Activated naive CD8-positive, alpha-beta T cell treated with anti-CD3 and anti-CD28 coated beads for 36 hours (primary cell): ENCODE measurements at places on chromosomes 13 and 19. TPM values are rescaled to one million over a fixed set of nuclear protein-coding genes. Genes with fewer than 3 reads are reported as not detected.

GRCh38 chr13:52798770-52799430 is 49.5 kb downstream of the PCDH8 start:
- no peaks in the 10 kb centered on the region for H3K36me3 ChIP-seq
- no peak overlapping the region for H3K4me3 ChIP-seq
- no peak overlapping the region for H3K27ac ChIP-seq
- peaks cover 22% of the 10 kb centered on the region for H3K27me3 ChIP-seq
- no peak for DNase-seq
- H3K4me1 ChIP-seq = no peaks in the 10 kb centered on the region

The ZNF490 gene
- total RNA-seq = 9.2 TPM

DNA sequence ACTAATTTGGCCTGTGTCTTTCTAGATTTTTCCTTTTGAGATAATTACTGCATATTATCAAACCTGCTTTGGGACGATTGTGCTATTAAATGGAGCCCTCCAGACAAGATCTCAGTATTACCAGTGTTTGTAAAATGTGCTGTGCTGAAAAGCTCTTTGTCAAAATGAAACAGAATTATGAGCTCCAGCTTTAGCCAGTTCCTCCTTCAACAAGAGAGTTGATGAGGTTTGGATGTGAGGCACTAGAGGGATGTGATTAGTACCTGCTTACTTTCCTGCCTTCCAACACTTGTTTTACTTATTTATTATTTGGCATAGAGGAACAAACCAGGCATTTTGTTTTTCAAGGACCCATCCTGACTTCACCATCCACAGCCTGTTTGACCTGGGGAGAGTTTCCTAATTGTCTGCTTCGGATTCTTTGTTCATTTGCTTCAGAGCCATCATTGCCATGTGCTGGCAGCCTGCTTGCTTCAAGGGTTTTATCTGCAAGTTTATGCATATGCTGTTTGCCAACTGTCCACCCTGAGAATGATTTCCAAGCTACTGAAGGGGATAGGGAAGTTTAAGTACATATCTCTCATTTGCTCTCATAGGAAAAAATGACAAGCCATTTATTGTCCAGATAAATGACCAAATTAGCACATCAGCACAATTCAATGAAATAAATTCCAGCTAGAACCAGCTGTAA is 32.9 kb upstream of the CPB2 start:
- peak overlapping the region; percentile 58 for H3K27ac ChIP-seq
- no peak for DNase-seq
- peaks cover 44% of the 10 kb centered on the region for H3K4me1 ChIP-seq
- H3K4me3 ChIP-seq = no peak overlapping the region
- no peaks in the 10 kb centered on the region for H3K27me3 ChIP-seq

The C19orf81 gene
- total RNA-seq = 2.6 TPM

DNA sequence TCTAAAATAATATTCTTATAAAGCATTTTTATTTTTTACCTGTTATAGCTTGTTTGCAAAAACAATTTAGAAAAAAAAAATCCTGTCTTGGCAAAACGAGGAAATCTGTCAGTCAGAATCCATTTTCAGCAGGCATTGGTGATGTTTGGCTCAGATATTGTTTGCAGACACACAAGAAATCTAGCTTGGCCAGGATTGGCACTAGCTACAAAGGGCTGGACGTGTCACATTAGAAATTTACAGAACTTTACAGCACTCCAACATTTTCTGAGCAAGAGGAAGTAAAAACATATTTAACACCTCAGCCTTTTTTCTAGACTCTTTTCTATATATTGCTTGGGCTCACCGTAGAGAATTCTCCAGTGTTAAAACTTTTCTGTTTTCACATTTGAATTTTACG is 9.9 kb downstream of the ZNF91 start:
- peaks cover 93% of the 10 kb centered on the region for H3K36me3 ChIP-seq
- peaks cover 12% of the 10 kb centered on the region for H3K4me1 ChIP-seq
- no peak overlapping the region for H3K4me3 ChIP-seq
- no peaks in the 10 kb centered on the region for H3K27me3 ChIP-seq

DNA sequence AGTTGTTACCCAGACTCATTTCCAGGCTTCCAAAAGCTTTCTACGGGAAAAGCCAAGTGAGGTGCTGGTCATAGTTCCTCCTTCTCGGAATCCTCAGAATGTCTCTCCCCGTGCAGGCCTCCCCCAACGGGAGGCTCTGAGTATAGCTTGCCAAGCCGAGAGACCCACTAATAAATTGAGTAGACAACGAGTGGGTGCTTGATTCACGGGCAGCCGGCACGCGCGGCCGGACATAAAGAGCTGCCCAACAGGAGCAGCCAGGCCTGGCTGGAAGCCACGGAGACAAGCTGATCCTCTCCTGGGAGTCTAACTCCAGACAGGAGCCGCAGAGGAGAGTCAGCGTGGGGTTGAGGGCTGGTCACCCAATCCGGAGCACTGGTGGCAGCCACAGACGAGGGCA is 43.4 kb upstream of the MEDAG start:
- peaks cover 14% of the 10 kb centered on the region for H3K27me3 ChIP-seq
- H3K4me3 ChIP-seq = no peak overlapping the region
- H3K4me1 ChIP-seq = peaks cover 4% of the 10 kb centered on the region

DNA sequence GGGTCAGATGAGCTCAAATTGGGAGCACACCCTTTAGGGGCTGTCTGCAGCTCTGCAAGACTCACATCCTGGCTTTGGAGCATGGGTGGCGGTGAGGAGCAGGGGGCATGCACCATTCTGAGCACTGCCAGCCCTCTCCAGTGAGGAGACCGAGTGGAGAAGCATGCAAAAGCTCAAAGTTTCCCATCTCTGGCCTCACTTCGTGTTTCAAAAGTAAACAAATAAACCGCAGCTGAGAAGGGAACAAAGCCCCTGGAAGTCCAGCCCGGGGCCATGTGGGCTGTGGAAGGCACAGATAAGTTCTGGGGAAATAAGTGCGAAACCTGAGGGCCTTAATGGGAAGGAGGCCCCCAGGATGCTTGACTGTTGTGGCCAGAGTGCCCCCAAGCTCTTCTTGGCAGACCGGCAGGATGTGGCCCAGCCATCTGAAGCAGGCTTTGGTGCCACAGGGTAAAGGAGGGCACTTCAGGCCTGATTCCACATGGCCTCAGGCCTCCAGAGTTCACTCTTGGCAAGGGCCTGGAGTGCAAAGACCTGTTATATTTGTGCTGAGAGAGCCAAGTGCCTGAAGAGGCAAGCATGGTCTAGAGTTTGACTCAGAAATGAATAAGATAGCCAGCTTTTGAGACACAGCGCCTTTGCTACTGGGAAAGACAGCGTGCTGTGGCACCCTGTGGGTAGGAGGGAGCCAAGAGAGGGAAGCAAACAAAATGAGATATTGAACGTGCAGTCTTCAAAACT is 1.2 kb downstream of the MEDAG start:
- peaks cover 69% of the 10 kb centered on the region for H3K27me3 ChIP-seq
- DNase-seq = no peak
- H3K27ac ChIP-seq = no peak overlapping the region
- no peaks in the 10 kb centered on the region for H3K4me1 ChIP-seq

- H3K4me3 ChIP-seq = no peak overlapping the region
- H3K4me1 ChIP-seq = peaks cover 10% of the 10 kb centered on the region
- H3K27ac ChIP-seq = no peak overlapping the region
- DNase-seq = peak; percentile 30
Measured at GRCh38 chr19:7738023-7738422, 6.1 kb upstream of the CLEC4G start.

DNA sequence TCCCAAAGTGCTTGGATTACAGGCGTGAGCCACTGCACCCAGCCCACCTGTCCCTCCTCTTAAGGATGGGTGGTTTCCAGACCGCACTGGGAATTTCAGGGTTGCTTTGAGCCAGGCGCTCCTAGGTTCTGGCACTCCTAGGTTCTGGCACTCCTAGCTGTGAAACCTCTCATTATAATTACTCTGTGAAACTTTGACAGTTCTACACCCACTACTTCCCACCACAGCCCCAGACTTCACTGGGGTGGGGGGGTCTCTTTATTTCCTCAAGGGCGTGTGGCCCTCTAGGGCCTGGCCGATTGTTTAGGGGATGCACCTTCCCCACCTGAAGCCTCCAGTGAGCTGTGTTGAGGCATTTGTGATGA is 2.3 kb upstream of the ADAMTS10 start:
- peaks cover 28% of the 10 kb centered on the region for H3K4me1 ChIP-seq
- peak overlapping the region; percentile 36 for H3K27ac ChIP-seq
- H3K36me3 ChIP-seq = no peaks in the 10 kb centered on the region

- H3K36me3 ChIP-seq = no peaks in the 10 kb centered on the region
- no peaks in the 10 kb centered on the region for H3K27me3 ChIP-seq
- no peak for DNase-seq
- no peak overlapping the region for H3K27ac ChIP-seq
- H3K4me3 ChIP-seq = no peak overlapping the region
Measured at GRCh38 chr13:28623782-28624706, 34.9 kb upstream of the POMP start.

DNA sequence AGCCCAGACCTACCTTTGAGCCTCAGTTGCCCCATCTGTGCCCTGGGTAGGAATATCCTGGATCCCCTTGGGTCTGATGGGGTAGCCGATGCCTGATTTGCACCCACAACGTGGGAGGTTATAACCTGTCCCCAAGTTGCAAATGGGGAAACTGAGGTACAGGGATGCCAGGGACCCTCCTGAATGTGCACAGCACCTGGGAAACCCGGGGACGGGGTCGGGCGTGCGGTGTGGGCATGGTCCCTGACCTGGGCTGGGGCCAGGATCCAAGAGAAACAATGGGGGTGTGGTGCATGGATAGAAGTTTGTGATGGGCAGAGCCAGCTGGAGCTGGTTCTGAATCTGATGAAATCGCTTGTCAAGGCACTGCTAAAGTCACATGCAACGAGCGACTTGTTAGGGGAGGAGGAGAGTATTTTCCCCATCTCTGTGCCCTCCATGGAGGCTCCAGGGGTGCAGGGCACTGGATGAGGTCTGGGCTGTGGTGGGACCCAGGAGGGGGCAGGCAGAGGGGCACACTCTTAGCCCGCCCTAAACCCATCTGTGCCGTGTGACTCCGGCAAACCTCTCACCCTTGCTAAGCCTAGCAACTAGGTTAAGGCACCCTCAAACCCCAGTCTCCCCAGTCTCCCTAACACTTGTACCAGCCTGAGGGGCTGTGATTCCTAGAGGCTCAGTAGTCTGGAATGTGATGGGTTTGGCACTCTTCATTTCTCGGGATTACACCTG is 749 bp downstream of the GDF15 start:
- H3K36me3 ChIP-seq = no peaks in the 10 kb centered on the region
- no peak for DNase-seq
- no peak overlapping the region for H3K4me3 ChIP-seq

DNA sequence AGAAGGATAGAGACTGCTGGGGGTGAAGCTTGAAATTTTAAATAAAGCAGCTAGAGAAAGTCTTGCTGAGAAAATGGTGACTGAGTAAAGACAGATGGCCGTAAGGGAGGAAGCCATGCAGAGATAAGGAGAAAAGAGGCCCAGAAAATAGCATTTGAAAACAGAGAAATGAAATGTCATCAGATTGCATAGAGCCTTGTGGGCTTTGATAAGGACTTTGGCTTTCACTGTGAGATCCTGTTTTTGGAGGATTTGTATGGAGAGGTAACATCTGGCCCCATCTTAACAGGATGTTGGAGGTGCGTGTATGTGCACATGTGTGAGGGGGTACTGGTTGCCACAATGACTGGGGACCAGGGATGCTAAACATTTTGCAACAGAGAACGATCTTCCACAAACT is 19.5 kb upstream of the ATP8A2 start:
- no peak overlapping the region for H3K27ac ChIP-seq
- no peak overlapping the region for H3K4me3 ChIP-seq
- H3K27me3 ChIP-seq = peaks cover 9% of the 10 kb centered on the region
- H3K4me1 ChIP-seq = no peaks in the 10 kb centered on the region
- no peaks in the 10 kb centered on the region for H3K36me3 ChIP-seq
